Breast epithelium (tissue), 4 donors: ENCODE measurements at places on chromosomes 1 and 21. TPM values are rescaled to one million over a fixed set of nuclear protein-coding genes. Genes with fewer than 3 reads are reported as not detected.

Gene VHLL
- not detected for total RNA-seq

Gene FAM151A
- total RNA-seq = 0.33 TPM

Gene C4BPB
- total RNA-seq = 0.98 TPM

Gene PADI3
- not detected for total RNA-seq

Gene CCSAP
- 7.8 TPM for total RNA-seq

Gene S100A7
- not detected for total RNA-seq

Gene FAM72C
- total RNA-seq = not detected

Gene TCHHL1
- not detected for total RNA-seq

Gene BATF3
- total RNA-seq = 1.9 TPM

Gene PRXL2B
- total RNA-seq = 14.4 TPM

Gene BEND5
- 5.9 TPM for total RNA-seq

Gene ZNF695
- 1.0 TPM for total RNA-seq

Gene SLAMF1
- 1.8 TPM for total RNA-seq

Gene MIXL1
- total RNA-seq = not detected

Gene PROX1
- total RNA-seq = 7.5 TPM

Gene LYPD8
- 1.6 TPM for total RNA-seq

Gene CD1B
- not detected for total RNA-seq

Gene STUM
- 2.2 TPM for total RNA-seq

Gene TCP10L
- total RNA-seq = 0.73 TPM

Gene MIB2
- 69.5 TPM for total RNA-seq

Gene UBASH3A
- total RNA-seq = 0.32 TPM

Gene FCRL2
- 0.66 TPM for total RNA-seq

Gene PIGC
- total RNA-seq = 20.3 TPM

Gene ADAMTS4
- 4.8 TPM for total RNA-seq

Gene CTNNBIP1
- total RNA-seq = 25.9 TPM

Gene SPAG17
- total RNA-seq = 1.3 TPM
